ENCODE measurements at places on chromosomes 7 and 10.

- DNase-seq = peak; percentile 91
These were observed 745 bp downstream of the DAGLB start for GRCh38 chr7:6446838-6447580.

DNA sequence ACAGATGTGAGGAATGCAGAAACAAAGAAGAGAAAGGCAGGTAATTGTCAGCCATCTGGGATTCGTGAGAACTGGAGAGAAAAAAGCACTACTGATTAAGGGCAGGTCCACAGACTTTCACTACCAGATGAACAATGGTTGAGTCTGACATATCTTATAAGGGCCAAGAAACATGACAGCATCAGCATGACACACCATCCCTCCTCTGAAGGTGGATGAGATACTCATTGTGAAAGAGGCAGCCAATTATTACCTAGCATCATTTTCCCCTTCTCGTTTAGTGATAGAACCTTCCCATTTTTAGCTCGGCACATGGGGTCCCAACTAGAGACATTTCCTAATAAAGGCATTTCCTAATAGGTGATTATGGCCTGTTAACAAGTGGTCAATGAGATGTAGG, 19.2 kb upstream of the MET start:
- DNase-seq = no peak

GRCh38 chr7:52475001-52475582, 560.3 kb upstream of the POM121L12 start:
- DNase-seq = no peak

- no peak for DNase-seq
These were observed 12.0 kb upstream of the SP8 start for GRCh38 chr7:20798694-20799121.

DNA sequence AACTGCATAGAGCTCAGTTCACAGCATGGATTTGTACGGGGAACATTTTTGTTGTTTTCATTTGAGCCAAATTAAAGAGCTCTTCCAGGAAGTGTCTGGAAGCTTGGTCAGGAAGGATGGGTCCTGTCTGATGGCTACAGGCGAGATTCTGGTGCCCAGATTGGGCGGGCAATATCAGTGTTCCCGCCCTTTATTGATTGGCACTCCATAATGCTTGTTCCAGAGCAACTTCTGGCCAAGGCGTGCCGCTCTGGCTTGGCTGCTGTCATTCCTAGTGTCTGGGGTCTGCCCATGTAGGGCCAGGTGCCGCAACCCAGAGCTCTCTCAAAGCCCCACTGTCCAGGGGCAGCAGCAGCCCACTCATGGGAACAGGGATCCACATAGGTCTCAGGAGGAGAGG, 45.9 kb downstream of the RAMP3 start:
- no peak for DNase-seq

- peak; percentile 30 for DNase-seq
These were observed 72.1 kb downstream of the WNT2 start for GRCh38 chr7:117250801-117251200.

DNA sequence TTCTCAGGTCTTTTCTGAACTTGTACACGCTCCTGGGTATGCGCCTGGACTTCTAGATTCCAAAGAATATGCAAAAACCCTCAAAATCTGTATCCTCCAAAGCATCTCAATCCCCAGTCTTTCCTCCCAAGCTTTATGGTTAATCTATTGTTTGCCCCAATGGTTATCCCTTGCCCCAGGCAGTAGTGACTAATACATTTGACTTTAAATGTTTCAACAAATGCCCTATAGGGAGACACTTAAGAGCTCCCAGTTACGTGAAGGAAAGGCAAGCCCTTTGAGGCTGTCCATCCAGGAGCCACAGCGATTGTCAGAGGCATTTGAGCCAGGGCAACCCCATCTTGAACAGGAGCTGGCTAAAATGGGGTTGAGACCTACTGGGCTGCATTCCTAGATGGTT, 12.7 kb upstream of the FOXL3 start:
- DNase-seq = no peak

DNA sequence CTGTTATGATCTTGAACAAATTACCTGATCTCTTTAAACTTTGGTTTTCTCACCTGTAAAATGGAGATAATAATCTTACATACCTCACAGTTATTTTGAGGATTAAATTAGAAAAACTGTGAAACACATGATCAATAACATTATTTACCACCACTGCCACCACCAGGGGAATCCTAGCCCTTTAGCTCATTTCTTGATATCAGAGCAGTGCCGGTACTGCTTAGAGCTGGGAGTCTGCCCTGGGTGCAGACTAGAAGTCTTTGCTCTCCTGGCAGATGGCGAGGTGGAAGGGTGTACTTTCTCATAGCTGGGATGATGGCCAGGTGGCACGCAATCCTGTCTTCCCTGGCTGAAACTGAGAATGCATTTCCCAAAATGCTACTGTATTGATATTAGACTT, 12.7 kb upstream of the EFCAB10 start:
- DNase-seq = no peak

- DNase-seq = peak; percentile 54
These were observed 186.2 kb upstream of the PRKCQ start for GRCh38 chr10:6766131-6766801.

- no peak for DNase-seq
These were observed 104.6 kb downstream of the C10orf105 start for GRCh38 chr10:71614946-71615345.

- DNase-seq = no peak
These were observed 4.9 kb downstream of the PCOLCE start for GRCh38 chr7:100607111-100607510.

DNA sequence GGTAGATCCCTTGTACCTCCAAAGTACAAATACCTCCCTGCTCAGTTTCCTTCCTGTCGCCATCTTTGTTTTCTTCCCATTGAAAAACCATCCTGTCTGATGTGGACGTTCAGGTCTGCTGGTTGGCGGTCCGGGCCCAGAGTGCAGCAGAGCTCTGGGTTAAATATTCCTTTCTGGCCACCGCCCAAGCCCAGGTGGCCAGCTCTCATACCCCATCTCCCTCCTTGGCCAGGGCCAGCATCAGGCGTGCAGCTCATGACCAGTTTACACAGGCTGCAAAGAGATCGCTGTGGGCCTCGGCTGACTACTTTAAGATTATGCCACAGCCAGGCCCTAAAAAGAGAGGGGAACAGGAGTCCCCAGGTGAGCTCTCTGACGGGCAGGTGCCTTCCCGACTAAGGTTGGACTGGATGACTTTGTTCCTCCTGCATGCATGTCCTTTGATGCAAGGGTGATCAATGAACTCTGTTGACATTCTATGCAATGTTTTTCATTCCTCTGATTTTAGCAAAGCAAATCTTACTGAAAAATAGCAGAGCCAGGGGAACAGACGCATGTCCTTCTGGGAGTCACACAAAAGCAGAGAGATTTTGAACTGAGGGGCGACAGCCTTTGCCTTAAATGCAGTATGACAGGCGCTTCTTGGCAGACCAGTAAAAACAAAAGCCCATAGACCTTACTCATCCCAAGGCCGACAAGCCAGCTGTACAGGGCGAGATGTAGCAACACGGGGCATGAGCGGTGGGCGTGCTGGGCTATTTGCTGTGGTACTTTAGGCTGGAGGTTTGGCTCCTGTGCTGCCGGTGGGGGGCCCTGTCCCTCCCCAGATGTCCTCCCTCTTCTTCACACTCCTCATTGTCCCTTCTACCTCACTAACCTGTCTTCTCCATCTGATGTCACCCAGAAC, 33.3 kb upstream of the SH2B2 start:
- DNase-seq = no peak

- no peak for DNase-seq
These were observed 82.2 kb downstream of the TSPAN12 start for GRCh38 chr7:120775755-120776154.

- DNase-seq = peak; percentile 44
These were observed 71.1 kb upstream of the TFEC start for GRCh38 chr7:116101704-116102103.

Measured in fibroblast of pulmonary artery (primary cell).